ENCODE measurements at places on chromosomes 7 and 10.
A peak's percentile ranks its signal among the peaks of the same experiment; 100 is the strongest.

GRCh38 chr10:93921338-93921737 lies 27.6 kb downstream of the SLC35G1 start:
- DNase-seq: no peak

DNA sequence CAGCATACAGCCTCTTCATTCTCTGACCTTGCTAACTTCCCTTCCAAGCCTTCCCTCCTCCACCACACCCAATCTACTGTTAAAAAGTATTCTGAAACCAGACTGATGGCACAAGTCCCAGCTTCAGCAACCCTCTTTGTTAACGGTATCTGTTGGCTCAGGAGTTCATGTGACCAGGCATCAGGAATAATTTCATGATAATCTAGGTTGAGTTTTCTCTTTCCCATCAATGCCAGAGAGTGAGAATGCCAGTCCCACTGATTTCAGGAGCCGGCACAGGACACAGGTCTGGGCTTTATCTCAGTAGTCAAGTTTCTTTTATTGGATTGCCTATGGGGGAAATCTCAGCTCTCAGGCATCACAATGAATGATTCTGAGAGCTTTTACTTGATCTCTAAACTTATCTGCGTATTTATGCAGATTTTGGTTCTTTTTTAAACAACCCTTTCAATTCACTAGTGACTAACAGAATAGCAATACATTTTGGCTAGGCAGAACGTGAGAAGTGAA lies 231.0 kb upstream of the LYZL1 start:
- DNase-seq: no peak

DNA sequence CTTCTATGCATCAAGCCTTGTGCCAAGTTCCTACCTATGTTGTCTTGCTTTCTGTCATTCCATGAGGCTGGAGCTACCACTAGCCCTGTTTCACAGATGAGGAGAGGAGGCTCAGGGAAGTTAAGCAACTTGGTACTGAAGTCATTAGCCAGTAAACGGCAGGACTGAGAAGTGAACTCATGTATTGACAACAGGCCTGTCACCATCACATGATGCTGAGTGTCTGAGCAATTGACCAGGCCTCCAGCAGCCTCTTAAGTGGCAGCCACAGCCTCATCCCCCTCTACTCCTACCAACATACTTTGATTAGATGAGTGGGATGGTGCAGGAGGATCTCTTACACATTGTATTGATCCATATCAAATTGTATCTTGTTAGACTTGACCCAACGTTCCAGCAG lies 317.6 kb downstream of the GRID1 start:
- no peak for DNase-seq

- no peak for DNase-seq
Observed at GRCh38 chr10:5033061-5033778, 29.6 kb upstream of the AKR1C2 start.

DNA sequence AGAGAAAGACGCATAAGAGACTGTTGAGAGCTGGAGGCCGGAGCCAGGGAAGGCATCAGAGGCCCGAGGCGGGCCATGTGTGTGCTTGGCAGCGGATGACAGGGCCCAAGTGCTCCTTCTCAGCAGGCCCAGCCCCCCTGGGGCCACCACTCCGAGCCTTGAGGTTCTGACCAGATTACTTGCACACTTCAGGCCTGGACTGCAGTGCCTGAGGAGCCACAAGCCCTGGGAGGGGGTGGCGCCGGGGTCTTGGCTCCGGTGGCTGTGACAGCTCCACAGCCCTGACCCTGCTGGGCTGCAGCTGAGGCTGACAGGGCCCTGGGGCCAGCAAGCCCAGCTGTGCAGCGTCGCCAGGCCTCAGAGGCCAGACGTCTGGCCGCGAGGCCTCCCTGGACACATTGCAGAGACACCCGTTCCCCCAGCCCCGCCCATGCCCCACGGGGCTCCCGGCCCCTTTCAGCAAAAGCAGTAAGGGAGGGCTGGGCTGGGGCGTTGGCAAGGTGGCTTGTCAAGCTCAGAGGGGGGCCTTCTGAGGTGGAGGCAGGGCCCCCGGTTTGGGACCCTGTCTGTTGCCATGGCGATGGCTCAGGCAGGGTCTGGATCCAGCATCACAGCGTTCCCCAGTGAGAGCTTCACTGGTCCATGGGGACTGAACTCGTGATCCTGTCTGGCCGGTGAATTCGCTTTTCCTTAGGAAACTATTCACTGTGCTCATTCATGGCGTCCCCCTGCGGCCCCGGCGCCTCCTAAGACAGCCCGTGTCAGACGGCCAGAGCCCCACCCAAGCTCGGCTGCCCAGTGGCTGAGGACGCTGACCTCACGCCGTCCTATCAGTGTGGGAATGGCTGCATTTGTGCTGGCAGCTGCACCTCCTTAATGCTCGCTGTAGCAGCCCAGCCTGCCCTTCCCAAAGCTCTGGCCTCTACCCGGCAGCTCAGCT lies 5.7 kb downstream of the ELN start:
- DNase-seq: no peak

DNA sequence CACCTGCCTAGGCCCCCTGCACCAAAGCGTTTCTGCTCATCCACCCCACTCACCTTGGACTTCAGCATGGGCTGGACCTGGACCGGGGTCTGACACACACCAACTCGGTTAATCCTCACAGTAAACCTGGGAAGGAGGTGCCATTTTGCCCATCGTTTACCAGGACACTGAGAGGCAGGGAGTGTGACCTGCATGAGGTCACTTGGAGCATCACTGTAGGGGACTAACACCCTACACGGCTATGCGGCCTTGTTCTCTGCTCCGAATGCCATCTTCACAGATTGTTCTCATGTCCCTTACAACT lies 33.0 kb downstream of the ANKRD16 start:
- DNase-seq: no peak

- DNase-seq: no peak
Observed at GRCh38 chr7:82998436-82998835, 164.2 kb downstream of the PCLO start.

DNA sequence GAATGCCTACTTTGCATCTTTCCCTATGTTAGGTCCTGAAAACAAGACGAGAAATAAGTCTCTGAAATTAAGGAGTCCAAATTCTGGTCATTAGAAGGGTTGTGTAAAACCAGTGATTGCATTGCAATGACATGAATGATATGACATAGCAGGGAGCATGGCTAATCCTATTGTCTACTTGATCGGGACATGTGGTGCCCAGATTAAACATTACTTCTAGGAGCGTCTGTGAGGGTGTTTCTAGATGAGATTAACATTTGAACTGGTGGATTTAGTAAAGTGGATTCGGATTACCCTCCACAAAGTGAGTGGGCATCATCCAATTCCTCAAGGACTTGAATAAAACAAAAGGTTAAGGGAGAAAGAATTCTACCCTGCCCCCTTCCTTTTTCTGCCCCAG lies 434.9 kb upstream of the KLF6 start:
- no peak for DNase-seq

- DNase-seq: no peak
Observed at GRCh38 chr7:5012985-5013384, 32.7 kb upstream of the RBAK start.

GRCh38 chr10:51445588-51445987 lies 253.8 kb downstream of the CSTF2T start:
- no peak for DNase-seq

- DNase-seq: peak; percentile 69
Observed at GRCh38 chr10:102229810-102230263, 3.7 kb downstream of the ELOVL3 start.

GRCh38 chr10:35435824-35436223 lies 99.5 kb downstream of the CCNY start:
- DNase-seq: no peak

GRCh38 chr7:132752431-132752830 lies 176.2 kb upstream of the PLXNA4 start:
- no peak for DNase-seq

DNA sequence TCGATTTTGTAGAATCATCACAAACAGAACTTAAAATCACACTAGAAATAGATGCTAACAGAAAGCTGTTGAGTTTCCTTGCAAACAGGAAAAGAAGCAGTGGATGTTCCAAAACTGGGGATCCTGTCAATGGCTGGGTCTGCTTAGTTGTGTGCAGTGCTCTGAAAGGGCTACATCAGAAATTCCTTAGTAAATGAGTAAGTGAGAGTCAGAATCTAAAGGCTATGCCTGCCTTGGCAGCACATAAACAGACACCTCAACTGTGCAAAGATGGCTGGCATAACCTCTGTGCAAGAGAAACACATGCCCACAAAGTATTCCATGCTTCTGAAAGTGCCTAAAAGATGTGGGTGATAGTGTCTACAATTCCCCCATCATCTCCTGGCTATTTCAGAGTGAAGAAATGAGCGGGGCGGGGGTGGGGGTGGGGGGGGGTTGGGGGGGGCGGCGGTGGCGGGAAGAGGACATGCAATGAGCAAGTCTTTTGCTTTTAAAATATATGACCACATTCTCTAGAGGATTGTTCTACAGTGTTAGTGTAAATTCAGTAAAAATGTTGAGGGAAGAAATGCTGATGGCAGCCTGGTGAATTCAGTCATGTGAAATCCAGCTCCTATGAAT lies 138.1 kb upstream of the LAMB4 start:
- no peak for DNase-seq

GRCh38 chr10:78945838-78946237 lies 122.9 kb upstream of the ZMIZ1 start:
- DNase-seq: no peak

DNA sequence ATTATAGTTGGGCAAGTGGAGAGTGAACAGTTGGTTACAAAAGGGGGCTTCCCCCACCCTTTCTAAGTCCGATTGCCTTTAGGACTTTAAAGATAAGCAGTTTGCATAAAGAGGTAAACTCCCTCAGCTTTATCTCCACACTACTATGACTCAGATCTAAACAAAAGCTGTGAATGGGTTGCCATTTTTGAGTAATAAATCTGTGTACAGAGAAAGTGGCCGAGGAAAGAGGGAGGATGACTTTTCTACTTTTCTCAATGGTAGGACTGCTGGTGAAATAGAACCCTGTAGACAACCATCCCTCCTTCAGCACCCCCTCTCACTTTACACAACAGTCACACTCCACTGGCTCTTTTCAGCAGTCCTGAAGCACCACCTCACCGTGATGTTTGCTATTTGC lies 71.2 kb downstream of the DNMBP start:
- no peak for DNase-seq

DNA sequence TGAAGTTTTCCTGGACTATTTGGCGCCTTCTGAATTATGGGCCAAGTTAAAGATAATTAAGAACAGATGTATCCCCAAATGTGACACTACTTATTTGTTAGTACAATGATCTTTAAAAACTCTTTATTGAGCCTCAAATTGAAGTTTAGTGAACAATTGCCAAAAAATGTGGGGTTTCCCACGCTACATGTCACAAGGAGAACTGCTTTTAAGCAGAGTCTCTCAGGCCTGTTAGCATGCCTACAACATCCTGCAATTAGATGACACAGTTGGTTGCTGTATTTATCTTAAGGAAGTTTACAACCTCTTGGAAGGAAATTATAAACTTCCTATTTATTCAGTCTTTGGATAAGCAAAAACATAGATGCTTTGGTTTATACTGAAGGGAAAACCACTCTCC lies 733.0 kb downstream of the TNS3 start:
- no peak for DNase-seq

GRCh38 chr10:43939939-43940820 lies 291.5 kb upstream of the ZNF32 start:
- no peak for DNase-seq

- no peak for DNase-seq
Observed at GRCh38 chr7:42650171-42650570, 261.7 kb downstream of the C7orf25 start.

- DNase-seq: no peak
Observed at GRCh38 chr10:308572-309085, 173.4 kb downstream of the ZMYND11 start.

DNA sequence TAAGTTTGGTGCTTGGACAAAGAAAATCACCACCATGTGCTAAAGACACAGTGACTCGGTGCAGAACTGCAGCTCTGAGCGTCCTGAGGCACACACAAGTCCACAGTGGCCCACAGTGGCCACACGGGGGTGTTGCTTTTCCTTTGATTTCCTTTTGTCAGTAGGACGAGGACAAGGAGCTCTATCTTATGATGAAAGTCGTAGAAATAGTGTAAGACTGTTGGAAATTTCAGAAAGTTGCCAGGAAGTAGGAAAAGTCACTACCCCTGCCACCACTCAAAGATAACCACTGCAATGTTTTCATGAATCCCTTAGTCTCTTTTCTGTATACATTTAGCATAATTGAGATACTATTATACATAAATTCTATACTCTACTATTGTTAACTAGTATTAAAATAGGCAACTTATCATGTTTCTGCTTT lies 146.0 kb downstream of the TNS3 start:
- DNase-seq: no peak

GRCh38 chr7:84474436-84474835 lies 279.8 kb upstream of the SEMA3A start:
- DNase-seq: no peak

DNA sequence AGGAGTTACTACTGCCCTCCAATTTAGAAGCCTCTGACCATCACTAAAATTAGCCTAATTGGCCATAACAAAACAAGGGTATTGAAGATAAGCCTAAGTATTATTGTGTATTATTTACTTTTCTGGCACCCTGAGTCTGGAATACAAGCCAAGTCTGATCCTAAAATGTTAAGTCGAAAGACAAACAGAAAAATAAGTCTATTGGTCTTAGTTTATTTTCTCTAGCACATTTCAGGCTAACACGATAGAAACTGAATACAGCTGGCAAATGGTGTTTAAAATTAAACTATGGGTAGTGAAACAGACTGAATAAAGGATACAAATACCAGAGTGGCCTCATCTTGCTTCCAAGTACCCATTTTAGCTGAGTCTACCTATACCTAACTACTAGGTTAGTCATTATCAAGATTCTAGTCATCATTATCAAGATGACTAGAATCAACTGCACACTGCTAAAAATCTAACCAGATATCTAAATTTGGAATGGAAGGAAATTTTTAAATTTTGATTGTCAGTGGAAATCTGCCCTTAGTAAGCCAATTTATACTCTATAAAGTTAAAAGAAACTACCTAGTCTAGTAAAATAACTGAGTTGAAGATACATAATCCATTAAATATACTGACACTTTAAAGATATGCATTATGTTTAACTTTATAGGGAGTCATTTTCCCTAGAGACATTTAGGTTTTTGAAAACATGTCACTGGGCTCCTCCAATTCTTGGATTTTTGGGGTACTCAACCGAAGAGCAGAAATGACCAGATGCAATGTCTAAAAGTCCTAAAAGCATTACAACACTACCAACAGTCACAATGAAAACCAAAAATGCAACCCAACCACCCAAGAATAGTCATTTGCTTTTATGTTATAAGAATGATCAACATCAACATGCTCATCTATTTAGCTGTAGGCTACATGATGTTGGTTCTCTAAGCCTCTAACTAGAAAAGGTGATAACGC lies 80.9 kb downstream of the NT5C2 start:
- DNase-seq: no peak

GRCh38 chr7:93043385-93043985 lies 74.3 kb downstream of the SAMD9 start:
- DNase-seq: no peak

- no peak for DNase-seq
Observed at GRCh38 chr7:45878457-45879144, 5.7 kb upstream of the CCDC201 start.

- DNase-seq: no peak
Observed at GRCh38 chr7:24611130-24611529, 37.9 kb downstream of the PALS2 start.

GRCh38 chr7:44291066-44291732 lies 34.2 kb downstream of the CAMK2B start:
- DNase-seq: no peak

GRCh38 chr10:11729790-11730315 lies 12.3 kb upstream of the ECHDC3 start:
- DNase-seq: no peak

Data from stimulated activated CD4-positive, alpha-beta T cell treated with anti-CD3 and anti-CD28 coated beads, TNF-alpha, amount 100 ng/mL, for 1 hour (primary cell).